ENCODE measurements at places on chromosomes 5 and 9.
A peak's percentile ranks its signal among the peaks of the same experiment; 100 is the strongest.

GRCh38 chr5:146574713-146575112 is 58.7 kb upstream of the GPR151 start:
- no peak for DNase-seq

DNA sequence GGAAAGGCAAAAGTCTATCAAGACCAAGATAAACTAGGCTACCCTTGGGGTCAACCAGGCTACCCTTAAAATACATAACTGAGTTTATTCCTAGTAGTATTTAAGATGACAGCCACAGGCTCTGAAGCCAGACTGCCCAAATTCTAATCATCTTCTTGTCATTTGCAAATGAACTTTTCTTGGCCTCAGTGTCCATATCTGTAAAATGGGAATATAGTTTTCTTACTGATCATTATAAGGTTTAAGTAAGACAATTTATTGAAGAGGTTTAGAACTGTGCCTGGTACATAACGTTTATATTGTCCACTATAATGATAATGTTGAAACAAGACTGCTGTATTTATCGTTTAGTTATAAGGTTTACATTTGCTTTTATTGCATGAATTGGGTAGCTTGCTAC is 112.5 kb downstream of the SLC12A2 start:
- no peak for DNase-seq

GRCh38 chr5:149732324-149733128 is 2.4 kb downstream of the PPARGC1B start:
- DNase-seq, result no peak

DNA sequence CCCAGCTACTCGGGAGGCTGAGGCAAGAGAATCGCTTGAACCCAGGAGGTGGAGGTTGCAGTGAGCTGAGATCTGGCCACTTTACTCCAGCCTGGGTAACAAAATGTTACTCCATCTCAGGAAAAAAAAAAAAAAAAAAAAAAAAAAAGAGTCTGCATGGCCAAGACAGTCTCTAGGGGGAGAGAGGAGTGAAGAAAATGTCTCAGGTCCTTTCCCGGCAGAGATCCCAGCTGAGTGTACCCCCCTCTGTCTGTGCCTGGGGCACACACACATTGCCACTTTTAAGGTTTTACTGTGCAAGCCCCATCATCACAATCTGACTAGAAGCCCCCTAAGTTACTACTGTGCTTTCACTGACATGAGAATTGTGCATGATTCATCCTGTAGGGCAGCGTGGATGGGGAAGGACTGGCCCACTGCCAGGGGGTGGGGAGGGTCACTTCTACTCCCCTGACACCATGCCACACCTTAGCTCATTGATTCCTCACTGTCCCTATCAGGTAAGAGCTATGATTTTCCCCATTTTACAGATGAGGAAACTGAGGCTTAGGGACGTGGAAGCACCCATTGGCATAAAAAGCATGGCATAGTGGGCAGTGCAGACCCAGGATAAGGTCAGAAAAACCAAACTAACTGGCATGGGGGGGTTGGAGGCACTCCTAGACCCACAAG is 102.3 kb upstream of the LARP1 start:
- no peak for DNase-seq

GRCh38 chr5:79464695-79465332 is 49.1 kb downstream of the HOMER1 start:
- no peak for DNase-seq

DNA sequence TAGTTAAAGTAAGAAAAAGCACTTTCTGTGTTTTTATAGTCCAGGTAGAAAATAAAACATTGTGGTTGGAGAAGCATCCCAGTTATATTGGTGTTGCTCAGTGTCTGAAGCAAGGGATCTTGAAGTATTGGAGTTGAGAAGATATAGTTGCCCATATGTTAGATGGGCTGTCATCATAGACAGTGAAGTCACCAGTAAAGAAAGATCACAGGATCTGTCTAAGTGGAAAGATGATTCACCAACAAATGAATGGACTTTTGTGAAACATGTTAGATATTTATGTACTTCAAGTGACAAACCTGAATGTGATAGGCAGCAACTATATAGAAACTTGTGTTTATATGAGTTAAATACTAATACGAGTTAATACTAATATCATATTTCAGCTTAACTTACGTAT is 11.7 kb downstream of the OGN start:
- no peak for DNase-seq

DNA sequence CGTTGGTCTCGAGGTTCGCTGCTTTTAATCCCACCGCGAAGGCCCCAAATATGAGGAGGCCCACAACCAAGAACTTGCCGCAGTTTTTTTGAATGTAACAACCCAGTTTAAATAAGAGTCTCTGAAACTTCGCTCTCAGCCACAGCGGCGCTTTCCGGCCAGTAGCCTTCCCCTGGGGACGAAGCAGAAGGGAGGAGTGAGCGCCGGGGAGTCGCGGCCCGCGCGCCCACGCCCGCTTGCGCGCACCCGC is 10.4 kb downstream of the PTCH1 start:
- DNase-seq, result peak; percentile 56

DNA sequence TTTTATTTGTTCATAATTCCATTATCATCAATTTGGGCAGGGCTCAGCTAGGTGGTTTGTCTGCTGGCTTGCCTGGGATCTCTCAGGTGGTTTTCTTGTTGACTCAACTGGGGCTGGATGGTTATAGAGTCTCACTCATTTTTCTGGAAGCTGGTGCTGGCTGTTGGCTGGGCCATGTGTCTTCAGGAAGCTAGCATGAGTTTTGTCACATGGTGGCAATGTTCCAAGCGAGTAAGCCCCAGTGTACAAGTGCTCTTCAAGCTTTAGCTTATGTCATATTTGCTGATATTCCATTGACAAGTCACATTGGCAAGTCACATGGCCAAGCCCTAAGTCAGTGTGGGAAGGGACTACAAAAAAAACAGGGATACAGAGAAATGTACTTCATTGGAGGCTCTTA is 2.3 kb upstream of the RASEF start:
- DNase-seq, result no peak

DNA sequence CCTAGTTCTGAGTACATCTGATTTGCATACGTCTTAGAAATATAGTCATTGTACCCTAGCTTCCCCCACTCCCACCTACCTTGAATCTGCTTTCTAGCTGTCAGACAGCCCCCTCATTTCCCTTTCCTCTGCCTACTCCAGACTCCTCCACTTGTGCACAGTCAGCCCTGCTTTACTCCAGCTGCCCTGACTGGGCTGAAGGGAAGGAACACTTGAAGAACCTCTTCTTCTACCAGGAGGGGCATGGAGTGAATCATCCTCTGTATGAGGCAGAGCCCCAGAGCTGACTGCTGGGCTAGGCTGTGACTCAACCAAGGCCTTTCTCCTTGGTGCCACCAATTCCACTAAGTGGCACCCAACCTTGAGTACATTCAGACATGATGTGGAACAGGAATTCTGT is 18.1 kb upstream of the ZFR start:
- DNase-seq, result peak; percentile 59

DNA sequence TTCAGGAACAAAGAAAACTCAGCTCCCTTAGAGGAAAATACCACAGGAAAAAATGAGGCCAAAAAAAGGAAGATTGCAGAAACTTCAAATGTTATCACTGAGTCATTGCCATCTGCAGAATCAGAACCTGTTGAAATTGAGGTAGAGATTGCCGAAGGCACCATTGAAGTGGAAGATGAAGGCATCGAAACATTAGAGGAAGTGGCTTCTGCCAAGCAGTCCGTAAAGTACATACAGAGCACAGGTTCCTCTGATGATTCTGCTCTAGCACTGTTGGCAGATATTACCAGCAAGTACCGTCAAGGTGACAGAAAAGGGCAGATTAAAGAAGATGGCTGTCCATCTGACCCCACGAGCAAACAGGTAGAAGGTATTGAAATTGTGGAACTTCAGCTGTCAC is 30.8 kb upstream of the NIM1K start:
- no peak for DNase-seq

DNA sequence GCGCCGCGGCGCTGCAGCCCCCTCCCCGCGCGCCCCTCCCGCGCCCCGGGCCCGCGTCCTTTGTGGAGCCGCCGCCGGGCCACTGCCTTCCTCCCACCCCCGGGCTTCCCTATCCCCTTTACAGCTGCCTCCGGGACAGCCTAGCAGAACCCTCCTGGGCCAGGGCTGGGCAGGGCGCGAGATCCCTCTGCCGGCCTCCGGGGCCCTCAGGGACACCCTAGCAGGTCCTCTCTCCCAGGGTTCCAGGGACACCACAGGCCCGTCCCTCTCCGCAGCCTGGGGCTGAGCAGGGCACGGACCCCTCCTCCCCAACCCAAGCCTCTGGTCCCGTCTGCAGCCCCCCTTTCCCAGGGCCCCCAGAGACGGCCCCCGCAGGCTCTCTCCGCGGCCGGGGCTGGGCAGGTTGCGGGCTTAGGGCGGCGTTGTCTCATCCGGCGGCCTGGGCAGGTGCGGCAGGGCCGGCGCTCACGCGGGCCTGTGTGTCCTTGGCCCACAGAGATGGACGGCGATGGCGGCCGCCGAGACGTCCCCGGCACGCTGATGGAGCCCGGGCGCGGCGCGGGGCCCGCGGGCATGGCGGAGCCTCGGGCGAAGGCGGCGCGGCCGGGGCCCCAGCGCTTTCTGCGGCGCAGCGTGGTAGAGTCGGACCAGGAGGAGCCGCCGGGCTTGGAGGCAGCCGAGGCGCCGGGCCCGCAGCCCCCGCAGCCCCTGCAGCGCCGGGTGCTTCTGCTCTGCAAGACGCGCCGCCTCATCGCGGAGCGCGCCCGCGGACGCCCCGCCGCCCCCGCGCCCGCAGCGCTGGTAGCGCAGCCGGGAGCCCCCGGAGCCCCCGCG is 710 bp downstream of the WNK2 start:
- DNase-seq, result no peak

- no peak for DNase-seq
These were observed 526.8 kb upstream of the GRAMD2B start for GRCh38 chr5:125896368-125896767.

GRCh38 chr5:150338546-150338945 is 19.0 kb upstream of the TCOF1 start:
- DNase-seq, result no peak

DNA sequence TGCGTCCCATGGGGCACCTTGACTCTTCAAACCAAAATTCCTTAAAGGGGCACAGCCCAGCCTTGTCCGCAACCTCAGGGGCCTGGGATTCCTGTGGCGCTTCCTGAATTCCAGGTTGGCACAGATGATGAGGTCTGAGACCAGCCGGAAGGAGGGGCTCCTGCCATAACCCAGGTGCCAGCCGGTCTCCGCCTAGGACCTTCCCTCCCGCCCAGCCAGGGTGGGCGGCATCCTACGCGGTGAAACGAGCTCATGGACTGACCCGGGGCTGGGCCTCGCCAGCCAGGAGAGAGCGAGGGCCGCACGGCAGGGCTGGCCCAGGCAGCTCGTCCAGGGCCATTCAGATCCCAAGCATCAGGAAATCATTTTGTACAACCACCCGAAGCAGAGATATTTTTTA is 23.0 kb downstream of the AMBP start:
- DNase-seq, result peak; percentile 2

DNA sequence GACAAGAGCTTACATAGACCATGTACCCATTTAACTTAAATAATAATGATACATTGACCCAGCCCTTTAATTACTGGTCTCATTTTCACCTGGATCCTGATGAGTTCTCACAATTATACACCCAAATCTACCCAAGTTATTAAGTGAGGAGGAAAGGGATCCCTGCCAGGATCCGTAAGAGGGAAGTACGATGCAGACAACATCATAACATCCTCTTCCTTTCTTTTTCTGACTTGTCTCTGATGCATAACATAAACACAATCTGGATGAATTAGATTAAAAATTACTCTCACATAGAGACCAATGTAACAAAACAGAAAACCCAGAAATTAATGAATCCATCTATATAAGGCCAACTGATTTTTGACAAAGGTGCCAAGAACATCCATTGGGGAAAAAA is 17.0 kb downstream of the MARCHF3 start:
- no peak for DNase-seq

- DNase-seq, result no peak
These were observed 5.5 kb upstream of the MATR3 start for GRCh38 chr5:139287890-139288635.

DNA sequence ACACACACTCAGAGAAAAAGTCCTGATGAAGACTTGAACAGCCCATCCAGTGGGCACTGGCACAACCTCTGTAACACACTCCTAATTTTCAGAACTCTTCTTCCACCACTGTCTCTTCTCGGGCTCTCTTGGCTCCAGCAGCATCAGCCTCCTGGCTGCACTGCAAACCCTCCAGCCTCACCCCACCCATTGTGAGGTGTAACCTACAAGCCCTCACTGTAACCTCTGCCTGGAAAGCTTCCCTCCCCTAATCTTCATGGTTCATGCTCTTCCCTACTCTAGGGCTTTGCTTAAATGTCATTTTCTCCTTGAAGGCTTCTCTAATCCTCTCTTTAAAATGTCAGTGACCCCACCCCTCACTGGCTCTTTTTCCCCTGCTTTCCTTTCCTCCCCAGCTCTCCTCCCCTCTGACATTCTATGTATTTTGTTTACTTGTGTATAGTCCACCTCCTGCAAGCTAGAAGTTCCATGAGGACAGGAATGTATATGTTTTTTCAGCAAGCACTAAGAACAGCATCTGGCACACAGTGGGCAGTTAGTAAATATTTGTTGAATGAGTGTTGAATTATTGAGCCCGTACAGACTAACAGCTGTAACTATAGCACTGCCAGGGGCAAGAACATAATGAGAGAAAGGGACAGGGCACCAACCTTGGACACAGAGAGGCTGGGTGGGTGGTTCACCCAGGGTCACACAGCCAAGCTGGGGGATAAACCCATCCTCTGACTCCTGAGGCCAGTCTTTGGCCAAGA is 76.4 kb downstream of the ESM1 start:
- no peak for DNase-seq

- no peak for DNase-seq
These were observed 428 bp downstream of the SLCO4C1 start for GRCh38 chr5:102295534-102296177.

DNA sequence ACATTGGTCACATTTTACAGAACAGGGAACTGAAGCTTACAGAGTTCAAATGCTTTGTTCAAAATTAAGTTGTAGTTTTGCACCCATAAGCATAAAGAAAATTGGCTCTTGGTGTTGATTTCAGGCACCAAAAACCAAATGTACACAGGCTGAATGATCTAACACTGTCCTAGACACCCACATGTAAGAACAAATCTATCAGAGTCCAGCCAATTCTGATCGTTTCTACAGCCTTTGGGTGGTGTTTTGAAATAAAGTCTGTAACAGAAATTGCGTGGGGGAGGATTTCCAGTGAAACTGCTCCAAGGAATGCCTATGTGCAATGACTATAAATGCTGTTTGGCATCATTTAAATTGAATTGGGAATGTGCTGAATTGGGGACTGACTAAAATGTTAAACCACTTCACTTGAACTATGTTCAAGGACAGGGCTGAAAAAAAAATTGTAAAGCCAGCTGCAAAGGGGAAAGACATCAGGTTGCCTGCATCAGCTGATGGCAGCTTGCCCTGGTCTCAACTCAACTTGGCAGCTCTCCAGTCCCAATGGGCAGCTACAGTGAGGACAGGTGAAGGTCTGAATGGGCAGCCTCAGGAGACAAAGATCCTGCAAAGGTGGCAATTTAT is 92.2 kb upstream of the TRPC7 start:
- no peak for DNase-seq

Measured in stimulated activated CD8-positive, alpha-beta memory T cell treated with anti-CD3 and anti-CD28 coated beads, Interleukin-4, amount 100 ng/mL, for 48 hours (primary cell).